ENCODE measurements at places on chromosomes 3 and 15.

- DNase-seq = no peak
Measured at GRCh38 chr15:85531083-85531482, 150.7 kb downstream of the AKAP13 start.

- no peak for DNase-seq
Measured at GRCh38 chr3:22175947-22176346, 424.9 kb upstream of the ZNF385D start.

DNA sequence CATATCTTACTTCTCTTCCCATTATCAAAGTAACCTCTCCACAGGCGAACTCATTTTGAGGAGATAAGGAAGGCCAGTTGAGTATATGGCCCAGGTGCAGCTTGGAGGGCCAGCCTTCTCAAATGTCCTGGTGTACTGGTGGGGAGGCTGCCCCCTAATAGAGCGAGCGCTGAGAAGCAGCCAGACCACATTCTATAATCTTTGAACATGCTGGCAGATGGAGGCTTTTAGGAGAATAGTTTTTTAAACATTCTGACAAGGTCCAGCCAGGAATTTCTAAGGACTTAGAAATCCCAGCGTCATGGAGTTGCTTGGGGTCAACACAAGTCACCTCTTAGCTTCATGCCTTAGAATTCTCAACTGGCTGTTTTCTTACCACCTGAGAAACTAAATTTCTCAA lies 5.8 kb downstream of the WDR5B start:
- DNase-seq = no peak

GRCh38 chr3:33648793-33649192 lies 69.3 kb downstream of the CLASP2 start:
- DNase-seq = no peak

DNA sequence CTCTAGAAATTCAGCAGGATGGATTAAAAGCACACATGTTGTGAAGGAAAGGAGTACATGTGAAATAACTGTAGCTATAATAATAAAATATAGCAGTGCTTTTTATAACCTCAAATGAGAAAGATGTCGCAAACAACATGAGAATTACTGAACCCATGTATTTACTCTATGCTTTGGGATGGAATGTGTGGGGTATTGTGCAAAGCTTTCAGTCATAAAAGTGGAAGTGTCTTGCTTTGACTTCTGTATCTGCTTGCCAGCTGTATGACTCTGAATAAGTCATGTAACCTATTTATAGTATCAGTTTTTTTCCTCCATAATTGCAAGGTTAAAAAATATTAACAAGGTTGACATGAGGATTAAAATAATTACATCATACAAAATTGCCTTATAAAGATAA lies 519.3 kb upstream of the CADM2 start:
- DNase-seq = no peak

GRCh38 chr3:188431040-188431439 lies 277.1 kb downstream of the LPP start:
- no peak for DNase-seq

DNA sequence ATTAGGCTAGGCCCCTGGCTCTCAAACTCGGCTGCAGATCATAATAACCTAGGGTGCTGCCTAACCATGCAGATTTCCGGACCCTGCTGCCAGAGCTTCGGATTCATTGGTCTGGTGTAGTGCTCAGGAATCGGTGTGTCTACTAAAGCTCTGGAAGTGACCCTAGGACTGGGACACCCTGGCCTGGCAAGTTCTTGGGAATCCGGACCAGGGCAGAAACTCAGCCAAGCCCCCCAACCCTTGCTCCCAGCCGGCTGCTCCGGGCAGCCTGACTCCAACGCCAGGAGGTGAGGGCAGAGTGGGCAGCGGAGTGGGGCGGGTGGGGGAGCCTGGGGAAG lies 23.0 kb downstream of the IGDCC3 start:
- DNase-seq = no peak

DNA sequence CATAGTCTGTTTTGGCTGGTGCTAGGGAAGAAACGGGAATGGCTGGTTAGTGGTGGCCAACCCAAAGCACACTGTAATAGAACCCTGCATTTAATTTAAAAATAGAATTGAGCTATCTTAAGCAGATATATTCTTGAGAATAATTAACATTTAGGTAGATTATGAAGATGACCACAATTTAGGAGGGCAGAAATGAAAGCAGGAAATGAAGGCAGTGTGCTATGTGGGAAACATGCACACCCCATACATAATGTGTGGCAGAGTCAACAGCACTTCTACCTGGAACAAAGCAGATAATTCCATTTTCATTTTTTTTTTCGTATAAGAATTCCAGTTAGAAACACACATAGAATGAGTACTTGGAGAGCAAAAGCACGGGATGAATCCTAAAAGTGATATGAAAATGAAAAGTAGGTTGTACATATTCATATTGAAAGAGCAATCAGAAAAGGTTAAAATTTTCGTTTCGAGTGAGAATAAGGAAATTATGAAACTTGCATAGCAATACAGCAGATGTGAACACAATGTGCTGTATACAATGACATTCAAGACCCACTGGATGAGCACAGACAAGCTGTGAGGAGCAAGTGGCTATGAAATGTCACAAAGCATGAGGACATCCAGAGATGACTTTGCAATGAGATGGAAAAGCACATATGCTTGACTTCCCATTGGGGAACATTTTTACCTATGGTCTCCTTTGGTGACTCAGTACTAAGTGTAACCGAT lies 102.6 kb downstream of the TFG start:
- no peak for DNase-seq

DNA sequence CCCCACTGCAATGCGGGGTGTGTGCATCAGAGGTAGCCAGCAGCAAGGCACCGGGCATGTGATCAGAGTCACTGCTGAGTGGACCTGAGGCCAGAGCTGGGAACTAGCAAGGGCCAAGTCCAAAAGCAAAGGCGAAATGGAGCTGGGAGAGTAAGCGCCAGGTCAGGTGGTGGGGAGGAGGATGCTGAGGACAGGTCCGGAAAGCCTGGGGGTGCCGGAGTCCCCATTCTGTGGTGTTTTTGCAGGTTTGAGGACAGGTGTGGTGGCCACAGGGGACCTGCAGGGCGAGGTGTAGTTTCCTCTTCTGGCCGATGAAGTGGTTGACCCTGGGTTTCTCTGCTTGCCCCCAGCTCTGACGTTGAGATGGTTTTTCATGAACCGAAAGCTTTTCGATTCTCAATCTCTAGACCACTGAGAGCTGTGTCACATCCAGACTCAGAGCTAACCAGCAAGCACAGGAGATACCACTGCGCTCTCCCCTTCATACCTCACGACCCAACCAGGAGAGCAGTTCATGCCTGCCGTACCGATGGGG lies 35.0 kb upstream of the HES1 start:
- DNase-seq = no peak

GRCh38 chr15:36673039-36673438 lies 93.6 kb downstream of the CDIN1 start:
- no peak for DNase-seq

- DNase-seq = no peak
Measured at GRCh38 chr15:69719527-69720240, 267.1 kb downstream of the RPLP1 start.

- no peak for DNase-seq
Measured at GRCh38 chr3:139213936-139214335, 129.9 kb upstream of the MRPS22 start.

DNA sequence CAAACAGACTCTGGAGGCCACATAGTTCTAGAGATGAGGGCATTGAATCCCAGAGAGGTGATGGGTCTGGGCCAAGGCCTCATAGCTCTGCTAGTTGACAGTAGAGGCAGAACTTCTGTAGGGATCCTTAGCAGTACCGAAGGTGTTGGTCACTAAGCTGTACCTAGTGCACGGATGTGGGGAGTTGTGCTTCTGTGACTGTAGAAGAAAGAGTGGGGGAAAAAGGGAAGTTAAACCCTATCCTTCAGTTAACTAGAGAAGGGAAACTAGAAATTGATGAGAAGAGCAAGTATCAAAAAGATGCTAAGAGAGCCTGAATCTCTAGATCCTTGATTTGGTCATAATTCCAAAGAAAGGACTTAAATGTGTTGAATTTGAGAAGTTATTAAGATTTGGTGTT lies 186.7 kb downstream of the NFKBIZ start:
- DNase-seq = no peak

- DNase-seq = peak; percentile 3
Measured at GRCh38 chr3:79032686-79033318, 735.0 kb downstream of the ROBO1 start.

DNA sequence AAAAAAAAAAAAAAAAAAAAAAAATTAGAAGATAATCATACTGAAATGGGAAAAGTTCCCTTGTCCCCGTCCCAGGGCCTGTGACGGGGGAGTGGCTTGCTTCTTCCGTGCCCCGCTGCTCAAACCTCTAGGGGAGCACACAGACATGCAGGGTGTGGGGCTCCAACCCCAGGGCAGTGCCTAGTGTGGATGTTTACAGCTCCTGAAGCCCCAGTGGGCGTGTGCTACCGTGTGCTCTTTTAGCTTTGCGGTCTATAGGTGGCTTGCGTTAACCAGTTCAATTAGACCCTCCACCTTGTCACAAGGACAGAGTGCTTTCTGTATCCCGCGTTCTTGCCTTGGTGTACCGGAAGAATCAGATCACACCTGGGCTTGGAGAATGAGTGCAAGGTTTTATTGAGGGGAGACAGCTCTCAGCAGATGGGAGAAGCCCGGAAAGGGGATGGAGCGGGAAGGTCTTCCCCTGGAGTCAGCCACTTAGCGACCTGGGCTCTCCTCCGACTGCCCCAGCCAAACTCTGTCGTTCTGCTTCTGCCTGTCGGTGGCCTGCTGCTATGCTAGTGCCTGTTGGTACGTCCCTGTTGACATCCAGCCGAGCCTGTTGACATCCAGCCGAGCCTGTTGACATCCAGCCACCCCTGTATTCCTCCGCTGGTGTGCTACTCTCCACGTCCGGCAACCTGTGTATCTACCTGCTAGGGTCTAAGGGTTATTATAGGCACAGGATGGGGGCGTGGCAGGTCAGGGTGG lies 569.8 kb downstream of the VGLL3 start:
- DNase-seq = no peak

GRCh38 chr3:171480526-171480925 lies 20.3 kb upstream of the TNIK start:
- DNase-seq = no peak

DNA sequence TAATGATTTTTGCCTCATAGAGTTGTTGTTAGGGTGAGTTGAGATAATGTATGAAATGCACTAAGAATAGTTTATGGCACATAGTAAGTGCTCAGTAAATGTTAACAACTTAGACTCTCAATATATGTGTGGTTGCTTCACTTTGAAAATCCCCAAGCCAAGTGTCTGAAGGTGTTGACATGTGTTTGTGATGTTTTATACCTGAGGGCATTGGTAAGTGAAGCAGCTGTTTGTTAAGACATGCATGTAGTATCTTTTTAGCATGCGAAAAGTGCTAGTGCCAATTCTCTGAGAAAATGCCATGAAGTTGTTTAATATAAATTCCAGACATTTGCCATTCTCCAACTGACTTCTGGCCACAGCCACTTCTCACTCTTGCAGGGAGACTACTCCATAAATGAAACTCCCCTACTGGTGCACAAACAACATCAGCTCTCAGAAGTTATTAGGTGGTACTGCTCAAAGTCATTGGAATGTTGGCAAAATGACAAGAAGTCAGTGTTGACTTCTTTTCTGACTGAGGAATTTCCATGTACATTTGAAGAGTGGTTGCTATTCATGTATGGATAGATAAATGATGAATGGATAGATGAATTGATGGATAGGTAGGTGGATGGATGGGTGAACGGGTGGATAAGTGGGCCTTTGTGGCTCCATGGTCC lies 103.6 kb upstream of the NUDT16 start:
- no peak for DNase-seq

- DNase-seq = no peak
Measured at GRCh38 chr3:190130696-190131095, 10.0 kb upstream of the P3H2 start.

DNA sequence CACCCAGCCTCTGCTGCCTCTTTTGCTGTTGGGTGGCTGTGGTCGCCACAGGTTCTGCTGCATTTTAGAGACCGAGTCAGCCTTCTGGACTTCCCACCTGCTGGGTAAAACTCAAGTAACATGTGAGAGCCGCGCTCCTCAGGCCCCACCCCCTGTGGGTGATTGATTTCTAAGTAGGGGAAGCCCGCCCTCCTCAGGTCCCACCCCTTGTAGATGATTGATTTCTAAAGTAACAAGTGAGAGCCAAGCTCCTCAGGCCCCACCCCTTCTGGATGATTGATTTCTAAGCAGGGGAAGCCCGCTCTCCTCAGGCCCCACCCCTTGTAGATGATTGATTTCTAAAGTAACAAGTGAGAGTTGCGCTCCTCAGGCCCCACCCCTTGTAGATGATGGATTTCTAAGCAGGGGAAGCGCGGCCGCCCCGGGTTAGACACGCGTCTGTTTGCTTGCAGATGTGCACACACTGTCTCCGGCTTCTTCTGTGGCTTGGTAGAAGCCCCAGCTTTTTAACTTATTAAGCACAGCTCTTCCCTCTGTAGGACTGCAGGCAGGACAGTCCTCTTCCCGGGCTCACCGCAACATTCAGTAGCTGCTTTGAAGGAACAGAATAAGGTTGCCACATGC lies 83.4 kb downstream of the FAM43A start:
- peak; percentile 98 for DNase-seq

DNA sequence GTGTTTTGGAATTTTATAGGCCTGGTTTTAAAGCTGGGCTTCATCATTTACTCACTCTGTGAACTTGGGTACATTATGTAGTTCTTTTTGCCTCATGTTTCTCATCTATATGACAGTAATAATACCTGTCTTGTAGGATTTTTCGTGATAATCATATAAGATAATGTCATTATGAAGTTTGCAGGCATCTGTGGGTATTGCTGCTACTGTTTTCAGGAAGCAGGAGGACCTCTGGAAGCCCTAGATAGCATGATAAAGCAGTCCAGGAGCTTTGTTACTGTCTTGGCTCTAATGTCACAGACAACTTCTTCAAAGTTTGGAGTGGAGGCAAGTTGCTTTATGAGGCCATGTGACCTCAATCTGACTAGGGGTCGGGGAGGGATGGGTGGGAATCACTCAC lies 145.0 kb upstream of the MEIS2 start:
- DNase-seq = no peak

DNA sequence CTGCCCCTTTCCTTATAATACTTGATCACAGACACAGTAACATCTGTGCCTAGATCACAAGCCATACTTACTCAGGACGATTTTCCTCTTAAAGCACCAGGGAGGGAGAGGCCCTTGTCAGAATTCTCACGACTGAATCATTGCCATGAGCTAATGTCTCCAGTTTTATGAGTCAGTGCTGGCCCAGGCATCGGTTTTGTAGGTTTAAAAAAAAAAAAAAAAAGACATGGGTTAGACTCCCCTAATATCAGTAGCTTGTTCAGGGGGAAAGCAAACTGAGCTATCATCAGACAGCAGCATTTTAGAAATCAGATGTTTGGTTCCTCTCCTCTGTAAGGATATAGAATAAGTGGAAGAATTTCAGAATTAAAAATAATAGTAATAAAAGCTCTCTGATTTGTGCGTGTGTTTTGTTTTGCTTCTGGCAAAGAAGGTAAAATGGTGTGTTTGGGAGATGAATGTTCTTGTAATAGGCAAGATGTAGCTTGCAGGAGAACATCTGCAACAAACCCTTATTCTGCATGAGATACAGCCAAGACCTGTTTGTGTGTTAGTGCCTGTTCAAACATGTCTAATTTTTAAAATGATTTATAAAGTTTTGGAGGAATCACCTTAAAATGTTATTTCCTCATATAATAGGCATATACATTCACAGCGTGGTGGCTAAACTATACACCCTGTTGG lies 193.6 kb downstream of the TP63 start:
- no peak for DNase-seq
